Spinal cord (tissue), 10 donors: ENCODE measurements at places on chromosomes 7 and 10.

GRCh38 chr7:36904802-36905201, 180.5 kb upstream of the AOAH start:
- H3K27me3 ChIP-seq = no peaks in the 10 kb centered on the region
- H3K36me3 ChIP-seq = no peaks in the 10 kb centered on the region
- no peak overlapping the region for H3K27ac ChIP-seq

DNA sequence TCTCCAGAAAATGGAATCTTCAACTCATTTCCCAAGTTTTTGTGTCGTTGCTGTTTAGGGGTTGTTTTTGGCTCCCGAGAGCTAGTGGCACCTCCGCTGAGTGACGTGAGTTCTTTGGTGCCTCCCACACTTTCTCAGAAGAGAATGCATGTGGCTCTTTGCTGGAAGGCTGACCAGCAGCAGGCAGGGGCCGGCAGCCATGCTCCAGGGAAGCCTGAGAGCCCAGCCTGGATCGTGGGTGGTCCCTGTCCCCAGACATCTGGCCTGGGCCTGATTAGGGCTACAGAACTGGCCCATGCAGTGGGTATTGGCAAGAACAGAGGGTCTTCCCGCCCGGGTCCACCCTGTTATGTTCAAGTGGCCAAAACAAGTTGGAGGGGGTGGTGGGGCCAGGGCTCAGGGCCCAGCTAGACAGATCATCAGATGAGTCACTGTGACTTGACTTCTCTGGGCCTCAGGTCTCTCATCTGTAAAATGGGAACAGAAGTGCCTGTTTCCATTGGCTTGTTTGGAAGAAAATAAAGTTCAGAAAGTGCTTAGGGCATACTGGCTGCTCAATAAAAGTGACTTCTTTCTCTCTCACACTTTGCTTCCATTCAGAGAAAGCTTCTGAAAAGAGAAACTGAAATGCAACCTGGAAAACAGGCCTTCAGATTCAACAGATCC, 83.1 kb downstream of the STRA8 start:
- no peak for DNase-seq
- H3K4me1 ChIP-seq = peaks cover 14% of the 10 kb centered on the region
- no peak overlapping the region for H3K27ac ChIP-seq
- H3K27me3 ChIP-seq = no peaks in the 10 kb centered on the region
- no peak overlapping the region for H3K4me3 ChIP-seq

- H3K4me1 ChIP-seq = peaks cover 3% of the 10 kb centered on the region
- no peak overlapping the region for H3K27ac ChIP-seq
- H3K36me3 ChIP-seq = no peaks in the 10 kb centered on the region
- no peak for DNase-seq
- no peaks in the 10 kb centered on the region for H3K27me3 ChIP-seq
Measured at GRCh38 chr10:118422241-118422640, 80.1 kb upstream of the FAM204A start.

- H3K36me3 ChIP-seq = no peaks in the 10 kb centered on the region
- no peaks in the 10 kb centered on the region for H3K4me1 ChIP-seq
- no peaks in the 10 kb centered on the region for H3K27me3 ChIP-seq
- peak; percentile 4 for DNase-seq
Measured at GRCh38 chr7:3559278-3559677, 258.2 kb downstream of the SDK1 start.

- peaks cover 100% of the 10 kb centered on the region for H3K27me3 ChIP-seq
- H3K27ac ChIP-seq = no peak overlapping the region
- H3K4me1 ChIP-seq = peaks cover 15% of the 10 kb centered on the region
- H3K36me3 ChIP-seq = no peaks in the 10 kb centered on the region
- DNase-seq = no peak
Measured at GRCh38 chr7:97012365-97013133, 7.2 kb downstream of the DLX6 start.

DNA sequence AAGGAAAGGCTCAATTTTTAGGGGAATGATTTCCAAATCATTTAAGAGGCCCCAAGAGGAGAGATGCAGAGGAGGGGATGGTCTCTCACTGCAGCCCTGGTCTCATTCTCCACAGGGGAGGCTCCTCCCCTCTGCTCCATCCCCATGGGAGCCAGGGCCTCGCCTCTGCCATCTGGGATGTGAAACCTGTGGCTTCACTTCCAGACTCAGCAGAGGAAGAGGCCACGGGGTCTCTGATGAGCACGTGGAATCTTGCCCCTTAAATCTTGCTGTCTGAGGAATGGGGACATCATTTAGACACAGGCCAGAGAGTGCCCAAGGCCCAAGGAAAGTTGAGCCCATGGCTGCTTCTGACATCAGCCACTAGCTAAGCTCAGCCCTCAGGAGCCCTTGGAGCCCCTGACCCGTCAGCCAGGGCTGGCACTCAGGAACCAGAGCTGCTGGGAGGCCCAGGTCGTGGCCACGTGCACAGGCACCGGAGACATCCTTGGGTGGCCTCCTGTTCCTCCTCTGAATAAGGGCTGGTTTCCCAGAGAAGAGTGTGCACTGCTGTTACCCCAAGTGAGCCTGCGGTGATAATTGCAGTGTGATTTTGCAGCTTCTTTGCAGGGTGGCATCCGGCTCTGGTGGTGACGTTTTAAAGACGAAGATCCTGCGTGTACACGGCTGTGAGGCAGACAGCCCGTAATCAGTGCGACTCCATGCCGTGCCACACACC, 50.5 kb downstream of the VIPR2 start:
- peaks cover 25% of the 10 kb centered on the region for H3K36me3 ChIP-seq
- H3K4me3 ChIP-seq = no peak overlapping the region
- no peak overlapping the region for H3K27ac ChIP-seq
- no peak for DNase-seq

- DNase-seq = no peak
- H3K4me1 ChIP-seq = no peaks in the 10 kb centered on the region
- no peaks in the 10 kb centered on the region for H3K27me3 ChIP-seq
- no peak overlapping the region for H3K4me3 ChIP-seq
- H3K36me3 ChIP-seq = no peaks in the 10 kb centered on the region
Measured at GRCh38 chr7:115578576-115578975, 452.0 kb downstream of the TFEC start.

- no peak for DNase-seq
- peaks cover 7% of the 10 kb centered on the region for H3K4me1 ChIP-seq
- no peak overlapping the region for H3K27ac ChIP-seq
- peaks cover 21% of the 10 kb centered on the region for H3K36me3 ChIP-seq
Measured at GRCh38 chr10:102352066-102352715, 43.3 kb upstream of the NFKB2 start.

DNA sequence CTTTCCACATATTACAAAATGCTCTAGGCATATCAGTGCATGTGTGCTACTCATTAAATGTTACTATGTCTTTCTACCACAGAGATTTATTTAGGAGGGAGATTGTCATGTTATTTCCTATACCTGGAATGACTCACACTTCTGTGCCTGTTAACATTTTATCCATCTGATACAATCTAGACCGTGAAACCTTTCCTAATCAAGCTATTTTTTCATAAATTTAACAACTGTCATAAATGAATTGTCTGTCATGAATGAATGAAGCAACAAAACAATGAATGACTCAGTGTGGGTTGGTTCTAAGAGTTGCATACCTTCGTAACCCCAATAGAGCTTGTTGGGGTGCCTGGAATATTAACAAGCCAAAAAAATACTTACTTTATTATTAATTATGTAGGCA, 554.3 kb downstream of the GRM8 start:
- no peaks in the 10 kb centered on the region for H3K36me3 ChIP-seq
- no peak overlapping the region for H3K27ac ChIP-seq
- no peaks in the 10 kb centered on the region for H3K4me1 ChIP-seq
- no peak for DNase-seq
- no peak overlapping the region for H3K4me3 ChIP-seq
- H3K27me3 ChIP-seq = no peaks in the 10 kb centered on the region

DNA sequence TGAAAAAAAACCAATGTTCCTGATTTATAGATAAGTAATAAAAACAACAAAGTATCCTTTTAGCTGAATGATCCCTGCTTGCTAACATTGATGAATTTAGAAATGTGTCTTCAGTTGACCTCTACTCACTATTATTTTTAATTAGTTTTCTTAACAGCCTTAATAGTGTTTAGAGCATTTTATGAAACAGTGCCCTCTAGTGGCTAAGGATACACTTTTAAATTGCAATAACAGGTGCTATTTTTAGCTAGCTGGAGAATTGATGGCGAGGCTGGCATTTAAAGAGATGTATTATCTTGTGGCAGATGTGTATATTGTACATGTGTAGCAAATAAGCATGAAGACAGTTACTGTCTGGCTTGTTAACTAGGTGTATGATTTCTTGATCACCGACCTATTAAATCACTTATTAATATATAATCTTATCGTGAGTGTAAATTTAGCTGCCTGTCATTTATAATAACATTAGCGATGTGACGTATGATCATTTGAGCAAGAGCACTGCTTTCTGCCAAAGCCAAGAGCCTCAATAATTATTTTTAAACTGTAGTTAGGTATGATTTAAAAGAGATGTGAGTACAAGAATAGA, 451.9 kb downstream of the DPP6 start:
- H3K4me3 ChIP-seq = no peak overlapping the region
- no peaks in the 10 kb centered on the region for H3K27me3 ChIP-seq

DNA sequence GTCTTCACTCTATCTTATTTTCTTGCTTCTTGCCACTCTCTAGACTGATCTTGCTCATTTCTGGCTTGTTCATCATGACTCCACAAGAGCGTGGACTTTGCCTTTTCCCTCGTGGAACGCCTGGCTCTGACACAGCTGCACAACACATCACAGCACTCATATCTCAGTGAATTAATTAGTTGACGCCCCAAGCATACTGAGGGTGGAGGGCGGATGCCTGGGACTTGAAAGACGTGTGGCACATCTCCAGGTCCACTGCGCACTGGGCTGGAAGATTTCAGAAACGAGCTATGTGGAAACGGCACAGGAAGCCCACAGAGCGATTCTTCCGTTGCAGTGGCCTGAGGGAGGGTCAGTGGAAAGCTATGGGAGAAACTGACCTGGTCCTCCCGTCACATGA, 23.6 kb upstream of the PLEKHA1 start:
- H3K27ac ChIP-seq = no peak overlapping the region
- DNase-seq = no peak
- H3K4me3 ChIP-seq = no peak overlapping the region
- H3K4me1 ChIP-seq = peaks cover 4% of the 10 kb centered on the region
- no peaks in the 10 kb centered on the region for H3K27me3 ChIP-seq
- H3K36me3 ChIP-seq = no peaks in the 10 kb centered on the region

GRCh38 chr10:102451105-102451969, at the start of gene C10orf95:
C10orf95 (minus strand) TSS chr10:102451543; CDS start chr10:102451093, 450 bp downstream.
- H3K4me3 ChIP-seq = peak within 1 kb of the TSS; percentile 71
- DNase-seq = peak; percentile 44
- peaks cover 14% of the 10 kb centered on the region for H3K36me3 ChIP-seq
- H3K27me3 ChIP-seq = no peaks in the 10 kb centered on the region

DNA sequence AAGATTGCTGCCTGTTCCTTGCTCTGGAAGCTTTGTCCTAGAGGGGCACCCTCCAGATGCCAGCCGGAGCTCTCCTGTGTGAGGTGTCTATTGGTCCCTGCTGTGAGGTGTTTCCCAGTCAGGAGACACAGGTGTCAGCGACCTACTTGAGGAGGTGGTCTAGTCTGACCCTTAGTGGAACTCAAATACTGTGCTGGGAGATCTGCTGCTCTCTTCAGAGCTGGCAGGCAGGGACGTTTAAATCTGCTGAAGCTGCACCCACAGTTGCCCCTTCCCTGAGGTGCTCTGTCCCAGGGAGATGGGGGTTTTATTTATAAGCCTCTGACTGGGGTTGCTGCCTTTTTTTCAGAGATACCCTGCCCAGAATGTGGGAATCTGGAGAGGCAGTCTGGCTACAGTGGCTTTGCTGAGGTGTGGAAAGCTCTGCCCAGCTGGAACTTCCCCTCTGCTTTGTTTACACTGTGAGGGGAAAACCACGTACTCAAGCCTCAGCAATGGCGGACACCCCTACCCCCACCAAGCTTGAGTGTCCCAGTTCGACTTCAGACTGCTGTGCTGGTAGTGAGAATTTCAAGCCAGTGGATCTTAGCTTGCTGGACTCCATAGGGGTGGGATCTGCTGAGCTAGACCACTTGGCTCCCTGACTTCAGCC, 119.2 kb downstream of the PPP1R9A start:
- no peak for DNase-seq
- H3K4me3 ChIP-seq = no peak overlapping the region
- no peaks in the 10 kb centered on the region for H3K27me3 ChIP-seq
- H3K27ac ChIP-seq = no peak overlapping the region
- peaks cover 5% of the 10 kb centered on the region for H3K4me1 ChIP-seq

DNA sequence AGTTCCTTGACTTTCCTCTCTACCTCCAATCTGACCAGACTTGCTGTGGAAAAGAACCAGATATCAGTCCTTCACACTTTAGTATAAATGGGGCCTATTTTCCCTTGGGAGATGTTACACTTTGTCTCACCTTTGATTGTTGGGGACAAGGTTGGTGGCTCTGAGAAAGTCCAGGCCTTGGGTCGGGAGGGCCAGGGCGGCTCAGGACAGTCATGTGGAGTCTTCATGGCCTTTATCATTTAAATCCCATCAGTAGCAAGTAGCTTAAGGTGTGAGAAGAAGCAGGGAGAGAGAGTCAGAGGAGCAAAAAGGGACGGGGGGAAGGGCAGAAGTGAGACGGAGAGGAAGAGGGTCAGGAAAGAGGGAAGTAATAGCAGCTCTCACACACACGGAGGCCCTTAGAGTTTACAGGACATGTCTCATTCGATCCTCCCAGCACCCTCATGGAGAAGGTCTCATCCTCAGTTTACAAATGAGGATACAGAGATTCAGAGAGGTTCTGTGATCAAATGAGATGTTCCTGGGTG, 40.5 kb downstream of the TBATA start:
- no peaks in the 10 kb centered on the region for H3K27me3 ChIP-seq
- H3K4me3 ChIP-seq = no peak overlapping the region
- no peaks in the 10 kb centered on the region for H3K36me3 ChIP-seq
- peaks cover 23% of the 10 kb centered on the region for H3K4me1 ChIP-seq

- peaks cover 4% of the 10 kb centered on the region for H3K4me1 ChIP-seq
- no peak for DNase-seq
- H3K36me3 ChIP-seq = no peaks in the 10 kb centered on the region
- peak overlapping the region; percentile 98 for H3K27ac ChIP-seq
- H3K27me3 ChIP-seq = no peaks in the 10 kb centered on the region
- peak overlapping the region; percentile 92 for H3K4me3 ChIP-seq
Measured at GRCh38 chr7:44489955-44490350, 505 bp downstream of the NUDCD3 start.

- H3K36me3 ChIP-seq = no peaks in the 10 kb centered on the region
- no peak for DNase-seq
- H3K27ac ChIP-seq = no peak overlapping the region
- no peak overlapping the region for H3K4me3 ChIP-seq
Measured at GRCh38 chr7:52547308-52547910, 488.0 kb upstream of the POM121L12 start.

- peaks cover 3% of the 10 kb centered on the region for H3K36me3 ChIP-seq
- DNase-seq = no peak
- peaks cover 49% of the 10 kb centered on the region for H3K4me1 ChIP-seq
- H3K4me3 ChIP-seq = no peak overlapping the region
Measured at GRCh38 chr10:69323622-69324021, 45.3 kb downstream of the HK1 start.
